Spinal cord (tissue), 10 donors: ENCODE measurements at places on chromosomes 7 and 10.

- no peak for DNase-seq
Observed at GRCh38 chr10:47268696-47269095, 31.3 kb upstream of the GDF10 start.

- no peak for DNase-seq
Observed at GRCh38 chr10:117896517-117896916, 150.2 kb downstream of the RAB11FIP2 start.

- no peak for DNase-seq
Observed at GRCh38 chr10:17609523-17610079, 7.6 kb downstream of the HACD1 start.

- no peak for DNase-seq
Observed at GRCh38 chr7:105011141-105011830, 2.7 kb upstream of the KMT2E start.

DNA sequence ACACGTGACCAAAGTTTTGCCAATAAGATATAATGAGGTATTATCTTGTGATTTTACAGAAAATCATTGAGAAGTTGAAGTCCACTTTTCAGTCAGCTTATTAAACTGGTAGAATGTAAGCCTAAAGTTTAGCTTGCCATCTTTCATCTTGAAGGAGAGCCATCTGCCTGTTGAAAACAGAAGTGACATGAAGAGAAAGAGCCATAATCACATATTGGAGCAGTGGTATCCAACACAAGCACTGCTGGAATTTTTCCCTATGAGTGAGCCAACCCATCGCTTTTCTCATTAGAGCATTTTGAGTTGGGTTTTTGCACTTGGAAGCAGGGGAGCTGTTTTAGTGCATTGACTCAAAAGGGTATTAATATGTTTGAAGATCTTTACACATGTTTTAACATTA is 117.6 kb upstream of the FERD3L start:
- DNase-seq = no peak

- no peak for DNase-seq
Observed at GRCh38 chr7:146948703-146949102, 832.1 kb downstream of the CNTNAP2 start.

- no peak for DNase-seq
Observed at GRCh38 chr10:91642831-91643692, 10.2 kb upstream of the PPP1R3C start.

- no peak for DNase-seq
Observed at GRCh38 chr7:137446025-137446424, 102.5 kb upstream of the PTN start.

- DNase-seq = no peak
Observed at GRCh38 chr10:123649676-123650075, 16.5 kb upstream of the GPR26 start.

GRCh38 chr7:31695859-31696614 is 9.0 kb downstream of the PPP1R17 start:
- no peak for DNase-seq

GRCh38 chr7:134298902-134299683 is 17.6 kb downstream of the SLC35B4 start:
- DNase-seq = peak; percentile 96

DNA sequence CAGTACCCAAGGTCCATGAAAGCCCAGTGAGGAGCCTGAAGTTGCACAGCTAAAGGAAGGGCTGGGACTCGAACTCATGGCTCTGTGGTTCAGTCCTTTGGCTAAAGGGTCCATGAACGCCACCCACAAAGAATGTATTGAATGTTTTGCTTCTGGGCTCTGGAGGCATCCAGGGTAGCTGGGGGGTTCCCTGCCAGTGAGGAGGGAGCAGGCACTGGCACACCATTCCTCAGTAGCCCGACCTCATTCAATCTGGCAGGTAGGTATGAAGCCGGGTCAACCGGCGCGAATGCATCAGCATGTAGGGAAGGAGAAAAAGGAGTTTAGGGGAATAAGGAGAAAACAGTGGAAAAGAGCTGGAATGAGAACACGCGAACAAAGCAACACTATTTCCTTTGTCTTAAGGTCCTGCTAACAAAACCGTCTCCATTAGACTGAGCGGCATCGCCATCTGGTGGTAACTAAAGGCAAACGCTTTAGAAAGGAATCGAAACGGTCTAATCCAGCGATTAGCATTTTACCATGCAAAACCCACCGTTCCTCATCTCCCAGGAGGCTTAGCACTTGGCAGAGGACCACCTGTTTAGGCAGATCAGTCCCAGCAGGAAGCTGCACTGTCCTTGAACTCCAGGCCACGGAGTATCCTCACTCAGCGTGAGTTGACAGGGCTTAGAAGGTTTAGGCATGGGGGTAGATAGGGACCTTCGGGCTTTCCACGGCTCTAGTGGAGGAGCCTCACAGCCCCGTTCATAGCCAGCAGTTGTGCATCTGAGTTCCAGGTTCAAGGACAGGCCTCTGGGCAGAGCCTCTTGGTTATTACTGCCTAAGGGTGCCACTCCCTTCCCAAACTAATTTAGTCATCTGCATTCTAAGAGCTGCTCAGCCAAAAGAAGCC is 122.8 kb downstream of the UBE2H start:
- DNase-seq = no peak

DNA sequence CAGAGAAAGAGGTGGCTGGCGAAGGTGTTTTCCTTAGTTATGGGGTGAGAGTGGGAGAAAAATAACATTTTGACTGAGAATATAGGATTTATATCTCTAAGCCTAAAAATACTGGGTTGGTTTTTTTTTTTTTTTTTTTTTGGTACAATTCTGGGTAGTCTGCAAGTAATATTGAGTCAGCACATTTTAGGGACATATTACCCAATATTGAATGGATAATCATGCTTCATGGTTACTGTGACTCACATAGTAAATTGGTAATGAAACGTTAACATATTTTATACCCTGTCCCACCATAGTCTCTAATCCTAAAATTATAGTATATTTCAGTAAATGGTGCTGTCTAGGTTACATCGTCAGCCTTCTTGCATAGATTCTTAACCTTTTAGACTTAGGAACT is 91.4 kb downstream of the TPST1 start:
- no peak for DNase-seq

- DNase-seq = no peak
Observed at GRCh38 chr10:77887631-77888355, 38.8 kb downstream of the DLG5 start.

DNA sequence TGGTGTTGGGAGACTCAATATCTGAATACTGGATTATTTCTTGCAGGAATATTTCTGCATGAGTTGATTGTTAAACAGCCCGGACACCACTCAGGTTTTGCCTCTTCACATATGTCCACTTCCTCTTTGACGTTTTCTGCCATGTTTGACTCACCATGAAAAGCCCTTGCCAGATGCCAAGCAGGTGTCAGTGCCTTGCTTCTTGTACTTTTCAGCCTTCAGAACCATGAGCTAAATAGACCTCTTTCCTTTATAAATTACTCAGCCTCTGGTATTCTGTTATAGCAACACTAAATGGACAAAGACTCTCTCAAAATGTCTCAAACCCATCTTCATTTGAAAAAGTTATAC is 24.7 kb upstream of the MACC1 start:
- DNase-seq = no peak

DNA sequence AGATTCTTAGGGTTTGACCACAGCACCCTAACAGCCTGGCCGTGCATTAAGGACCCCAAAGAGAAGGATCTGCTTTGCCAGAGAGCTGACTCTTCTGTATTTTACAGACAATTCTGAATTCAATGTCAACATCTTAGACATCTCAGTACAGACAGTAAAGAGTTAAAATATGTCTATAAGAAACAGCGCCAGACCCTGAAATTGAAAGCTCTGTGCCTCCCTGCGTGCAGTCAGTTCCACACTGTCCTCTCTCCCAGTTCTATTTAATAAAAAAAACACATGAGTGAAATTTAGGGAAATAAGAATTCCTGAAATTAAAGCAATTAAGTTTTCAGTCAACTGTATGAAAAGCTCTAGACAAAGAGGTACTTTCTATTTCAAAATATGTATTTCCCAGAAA is 45.1 kb downstream of the MET start:
- DNase-seq = no peak

GRCh38 chr10:123997486-123998196 is 95.8 kb downstream of the CHST15 start:
- no peak for DNase-seq

DNA sequence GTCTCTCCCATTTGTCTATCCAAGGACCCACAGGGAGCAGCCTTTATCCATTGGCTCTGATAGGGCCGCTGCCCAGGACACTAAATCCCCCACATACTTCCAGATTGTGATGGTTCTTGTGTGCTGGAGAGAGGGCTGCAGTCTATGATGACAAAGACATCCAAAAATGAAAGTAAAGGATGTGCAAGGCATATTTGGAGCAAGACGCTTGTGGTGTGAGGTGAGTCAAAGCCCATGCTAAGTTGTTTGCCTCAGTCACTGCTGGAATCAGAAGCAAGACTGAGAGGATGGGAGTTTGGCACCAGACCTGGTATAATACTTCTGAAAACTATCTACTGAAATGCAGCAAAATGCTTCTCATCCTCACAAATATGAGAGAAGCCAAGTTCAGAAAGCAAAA is 22.7 kb downstream of the ZNF22 start:
- DNase-seq = no peak

DNA sequence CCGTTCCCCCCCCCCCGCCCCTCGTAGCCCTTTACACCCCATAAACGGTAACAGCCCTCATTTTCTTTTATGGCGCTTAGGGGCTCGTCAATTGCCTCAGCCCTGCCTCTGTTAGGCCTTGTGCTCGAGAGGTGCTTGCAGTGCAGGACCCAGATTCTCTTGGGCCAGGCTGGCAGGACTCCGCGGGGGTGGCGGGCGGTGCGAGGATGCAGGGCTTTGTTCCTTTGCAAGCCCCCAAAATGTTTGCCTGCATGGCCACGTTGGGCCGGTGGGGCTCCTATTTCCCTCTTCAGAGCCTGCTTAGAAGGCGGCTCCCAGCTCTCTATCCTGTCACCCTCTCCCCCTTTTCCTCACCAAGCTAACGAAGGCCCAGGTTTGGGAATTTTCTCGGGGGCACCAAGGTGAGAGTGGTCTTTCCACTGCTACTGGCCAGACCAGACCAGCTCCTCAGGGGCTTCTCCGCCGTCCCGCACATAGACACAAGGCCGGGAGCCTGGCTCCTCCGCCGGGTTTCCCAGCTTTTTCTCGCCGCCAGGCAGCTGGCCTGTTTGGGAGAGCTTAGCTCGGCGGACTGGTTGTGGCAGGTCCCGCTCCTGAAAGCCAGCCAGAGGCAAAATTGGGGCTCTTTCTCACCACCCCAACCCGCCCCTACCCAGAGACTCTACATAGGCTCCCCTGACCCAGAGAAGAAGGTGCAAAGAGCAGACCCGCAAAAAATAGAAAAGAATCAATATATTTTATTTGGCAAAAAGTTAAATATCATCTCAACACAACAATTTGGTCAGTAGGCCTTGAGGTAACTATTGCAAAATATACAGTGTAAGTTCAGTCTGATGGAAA is 3.4 kb downstream of the HOXA9 start:
- no peak for DNase-seq

- no peak for DNase-seq
Observed at GRCh38 chr10:119478811-119479341, 63.6 kb downstream of the RGS10 start.

- DNase-seq = peak; percentile 2
Observed at GRCh38 chr10:13000431-13000830, 1.1 kb downstream of the CCDC3 start.

DNA sequence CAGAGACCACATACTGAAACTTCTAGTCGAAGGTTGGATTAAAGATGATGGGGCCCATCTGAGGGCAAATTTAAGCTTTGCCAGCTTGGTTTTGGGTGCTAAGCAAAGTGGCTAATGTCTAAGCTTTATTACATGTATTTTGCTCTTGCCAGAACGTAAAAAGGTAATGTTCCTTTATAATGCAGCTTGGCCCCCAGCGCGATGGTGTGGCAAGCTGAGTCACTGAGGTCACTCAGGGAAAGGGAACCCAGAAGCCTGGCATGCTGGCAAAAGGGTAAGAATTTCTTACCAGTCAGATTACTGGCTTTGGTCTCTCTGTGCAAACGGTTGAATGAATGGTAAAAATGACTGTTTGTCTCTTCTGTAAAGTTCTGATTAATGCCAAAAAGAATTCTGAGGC is 158.3 kb upstream of the KCND2 start:
- no peak for DNase-seq

- peak; percentile 42 for DNase-seq
Observed at GRCh38 chr7:131219312-131220041, 108.2 kb upstream of the MKLN1 start.

- DNase-seq = no peak
Observed at GRCh38 chr10:53079283-53079682, 306.7 kb upstream of the MBL2 start.

GRCh38 chr7:11168650-11169170 is 195.0 kb downstream of the PHF14 start:
- no peak for DNase-seq

DNA sequence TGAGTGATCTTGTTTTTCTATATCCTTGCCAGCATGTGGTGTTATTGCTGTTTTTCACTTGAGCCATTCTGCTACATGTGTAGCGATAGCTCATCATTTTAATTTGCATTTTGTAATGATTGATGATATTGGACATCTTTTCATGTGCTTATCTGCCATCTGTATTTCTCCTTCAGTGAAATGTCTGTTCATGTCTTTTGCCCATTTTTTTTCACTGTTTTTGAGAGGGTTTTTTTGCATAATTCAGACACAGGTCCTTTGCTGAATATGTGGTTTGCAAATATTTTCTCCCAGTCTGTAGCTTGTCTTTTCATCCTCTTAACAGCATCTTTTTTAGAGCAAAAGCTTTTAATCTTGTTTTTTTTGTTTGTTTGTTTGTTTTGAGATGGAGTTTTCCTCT is 3.7 kb upstream of the PMPCB start:
- no peak for DNase-seq

DNA sequence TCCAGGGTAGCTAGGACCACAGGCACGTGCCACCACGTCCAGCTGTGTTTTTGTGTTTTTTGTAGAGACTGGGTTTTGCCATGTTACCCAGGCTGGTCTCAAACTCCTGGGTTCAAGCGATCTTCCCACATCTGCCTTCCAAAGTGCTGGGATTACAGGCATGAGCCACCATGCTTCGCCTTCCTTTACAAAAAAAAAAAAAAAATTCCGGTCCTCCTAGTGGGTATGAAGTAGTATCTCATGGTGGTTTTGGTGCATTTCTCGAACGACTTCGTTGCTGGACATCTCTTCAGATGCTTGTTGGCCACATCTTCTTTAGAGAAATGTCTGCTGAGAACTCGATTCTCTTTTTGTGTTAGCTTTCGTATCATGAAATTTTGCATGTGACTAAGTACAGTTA is 3.9 kb downstream of the PROSER2 start:
- no peak for DNase-seq

GRCh38 chr10:97321032-97321803 is 2.1 kb downstream of the FRAT1 start:
- DNase-seq = no peak

DNA sequence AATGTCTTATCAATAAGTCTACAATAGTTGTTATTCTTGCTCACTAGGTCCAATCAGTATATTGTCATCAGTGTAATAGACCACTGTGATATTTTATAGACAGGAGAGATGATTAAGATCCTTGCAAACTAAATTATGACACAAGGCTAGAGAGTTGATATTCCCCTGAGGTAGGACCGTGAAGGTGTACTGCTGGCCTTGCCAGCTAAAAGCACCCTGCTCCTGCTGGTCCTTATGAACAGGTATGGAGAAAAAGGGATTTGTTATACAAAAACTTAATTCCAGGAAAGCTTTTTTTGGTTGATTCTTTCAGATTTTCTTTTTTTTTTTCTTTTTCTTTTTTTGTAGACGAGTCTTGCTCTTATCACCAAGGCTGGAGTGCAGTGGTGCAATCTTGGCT is 16.8 kb upstream of the TMEM213 start:
- DNase-seq = no peak

- DNase-seq = no peak
Observed at GRCh38 chr10:64096941-64097340, 575.7 kb downstream of the REEP3 start.

GRCh38 chr7:92613720-92614119 is 23.5 kb upstream of the FAM133B start:
- no peak for DNase-seq
